ENCODE measurements at places on chromosomes 16 and 17.

DNA sequence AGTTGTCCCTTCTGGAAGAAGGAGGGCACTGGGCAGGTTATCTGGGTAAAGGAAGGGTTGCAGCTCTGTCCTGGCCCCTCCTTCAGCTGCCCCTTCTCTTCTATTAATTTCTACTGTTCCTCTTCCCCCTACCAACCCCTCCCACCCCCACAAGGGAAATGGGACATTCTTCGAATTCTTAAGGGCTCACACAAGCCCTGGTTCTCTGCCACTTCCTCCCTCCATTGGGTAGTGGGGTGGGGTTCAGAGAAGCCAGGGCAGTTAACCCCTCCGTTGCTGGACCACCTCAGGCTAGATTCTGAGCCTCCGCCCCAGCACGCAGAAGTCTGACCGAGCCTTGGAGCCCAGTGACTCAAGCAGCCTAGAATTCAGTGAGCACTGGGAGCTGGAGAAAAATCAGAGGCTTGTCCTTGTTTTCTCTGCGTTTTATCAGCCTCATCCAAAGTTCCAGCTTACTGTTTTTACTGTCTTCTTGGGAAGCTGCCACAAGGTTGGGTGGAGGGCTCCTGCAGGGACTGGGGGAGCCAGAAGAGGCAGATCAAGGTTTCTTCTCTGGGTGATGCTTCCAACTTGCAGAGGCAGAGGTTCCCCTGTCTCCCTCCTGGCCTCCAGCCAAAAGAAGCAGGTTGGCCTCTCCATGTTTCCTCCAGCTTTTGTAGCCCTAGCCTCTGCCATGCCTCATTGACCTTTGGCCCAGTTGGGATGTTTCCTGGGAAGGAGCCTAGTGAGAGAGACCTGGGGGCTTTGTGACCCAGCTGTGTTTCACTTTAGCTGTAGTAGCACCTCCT, 10.2 kb downstream of the LASP1 start:
- DNase-seq = peak; percentile 82

GRCh38 chr16:51607201-51607651, 456.2 kb upstream of the SALL1 start:
- no peak for DNase-seq

DNA sequence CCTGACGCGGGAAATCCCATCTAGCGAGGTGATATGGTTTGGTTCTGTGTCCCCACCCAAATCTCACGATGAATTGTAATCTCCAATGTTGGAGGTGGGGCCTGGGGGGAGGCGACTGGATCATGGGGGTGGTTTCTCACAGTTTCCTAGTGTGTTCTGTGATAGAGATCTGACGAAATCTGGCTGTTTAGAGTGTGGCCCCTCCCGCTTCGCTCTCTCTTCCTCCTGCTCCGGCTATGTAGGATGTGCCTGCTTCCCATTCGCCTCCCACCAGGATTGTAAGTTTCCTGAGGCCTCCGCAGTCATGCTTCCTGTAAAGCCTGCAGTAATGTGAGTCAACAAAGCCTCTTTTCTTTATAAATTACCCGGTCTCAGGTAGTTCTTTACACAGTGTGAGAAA, 31.6 kb downstream of the IFT140 start:
- DNase-seq = no peak

GRCh38 chr17:1089915-1090314, 89.9 kb downstream of the ABR start:
- DNase-seq = peak; percentile 69

- DNase-seq = peak; percentile 96
Observed at GRCh38 chr16:69276148-69277115, 34.7 kb upstream of the VPS4A start.

- DNase-seq = no peak
Observed at GRCh38 chr17:8923762-8924161, 41.7 kb downstream of the PIK3R5 start.

- DNase-seq = no peak
Observed at GRCh38 chr17:55466671-55467070, 44.6 kb downstream of the SMIM36 start.

Measured in fibroblast of pulmonary artery (primary cell).